ENCODE measurements at places on chromosomes 2 and 18.

GRCh38 chr2:145344076-145344724 lies 824.3 kb upstream of the ZEB2 start:
- DNase-seq = no peak

DNA sequence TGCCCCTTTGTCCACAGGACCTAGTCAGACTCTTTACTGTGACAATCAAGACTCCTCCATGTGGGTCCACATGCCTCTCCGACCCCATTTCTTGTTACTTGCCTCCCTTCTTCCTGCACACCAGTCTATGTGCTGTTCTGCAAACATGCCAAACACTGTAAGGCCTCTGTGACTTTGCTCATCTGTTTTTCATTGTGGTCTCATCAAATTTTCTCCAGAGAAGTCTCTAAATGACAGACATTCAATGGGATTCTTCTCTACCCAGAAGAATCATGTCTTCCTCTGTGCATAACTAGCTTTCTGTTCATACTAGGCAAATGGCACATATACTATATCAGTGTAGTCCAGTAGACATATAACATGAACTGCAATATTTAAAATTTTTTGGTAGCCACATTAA lies 43.0 kb upstream of the KCNE4 start:
- DNase-seq = no peak

- no peak for DNase-seq
These were observed 309.6 kb upstream of the TRIB2 start for GRCh38 chr2:12407160-12407559.

- DNase-seq = no peak
These were observed 207.6 kb downstream of the PPP1R1C start for GRCh38 chr2:182193291-182193690.

GRCh38 chr18:68056936-68057335 lies 540.4 kb upstream of the DSEL start:
- DNase-seq = no peak

DNA sequence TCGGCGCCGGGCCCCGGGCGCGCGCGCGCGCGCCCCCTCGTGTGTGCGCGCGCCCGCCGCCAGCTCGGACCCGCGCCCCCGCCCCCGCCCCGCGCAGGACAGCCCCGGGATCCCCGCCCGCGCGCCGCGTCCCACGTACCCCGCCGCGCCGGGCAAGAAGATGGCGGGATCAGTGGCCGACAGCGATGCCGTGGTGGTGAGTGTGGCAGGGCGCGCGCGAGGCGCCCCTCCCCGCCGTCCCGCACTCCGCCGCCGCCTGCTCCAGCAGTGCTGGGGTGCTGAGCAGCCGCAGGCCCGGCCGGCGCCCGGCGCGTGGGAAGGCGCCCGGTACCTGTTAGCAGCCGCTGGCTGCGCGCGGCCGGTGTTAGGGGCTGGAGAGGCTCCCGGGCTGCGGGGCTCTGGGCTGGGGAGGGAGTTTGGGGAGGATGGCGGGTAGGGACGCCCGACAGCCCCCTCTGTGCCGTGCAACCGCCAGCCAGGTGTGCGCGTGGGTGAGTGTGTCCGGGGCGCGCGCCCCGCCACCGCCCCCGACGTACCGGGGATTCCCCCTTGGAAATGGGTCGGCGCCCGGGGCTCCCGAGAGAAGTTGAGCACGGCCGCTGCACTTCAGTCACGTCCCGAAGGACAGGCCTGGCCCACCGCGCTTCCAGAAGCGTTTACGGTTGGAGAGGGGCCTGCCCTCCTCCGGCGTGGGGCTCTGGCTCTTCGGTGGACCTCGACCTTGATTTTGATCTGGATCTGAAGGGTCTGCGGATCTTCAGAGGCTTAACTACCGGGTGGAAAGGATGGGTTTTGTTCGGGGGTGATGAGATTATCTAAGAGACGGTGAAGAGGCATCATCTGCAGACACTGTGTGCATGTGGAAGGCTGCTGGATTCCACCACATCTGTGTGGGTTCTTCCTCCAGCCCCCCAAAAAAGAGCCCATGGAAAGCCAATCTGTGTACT lies 697 bp downstream of the LGALSL start:
- DNase-seq = peak; percentile 54

- DNase-seq = no peak
These were observed 69.3 kb upstream of the IL1R1 start for GRCh38 chr2:102073168-102073724.

DNA sequence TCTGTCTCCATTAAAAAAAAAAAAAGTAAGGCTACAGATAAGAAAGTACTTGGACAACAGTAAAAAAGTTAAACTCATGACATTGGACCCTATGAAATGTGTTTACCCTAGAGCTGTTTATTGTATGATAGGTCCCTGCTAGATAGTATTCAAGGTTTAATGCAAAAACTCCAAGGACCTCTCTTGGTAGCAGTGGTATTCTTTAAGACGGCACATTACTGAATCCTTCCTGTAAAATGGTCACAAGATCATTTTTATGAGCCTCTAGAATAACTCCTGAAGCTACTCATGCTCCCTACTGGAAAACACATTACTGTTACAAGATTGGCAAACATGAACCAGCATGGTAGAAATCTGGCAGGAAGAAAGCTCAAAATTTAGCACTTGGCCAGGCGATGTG lies 38.8 kb downstream of the GALM start:
- no peak for DNase-seq

GRCh38 chr2:227423656-227424499 lies 36.1 kb upstream of the SCYGR1 start:
- no peak for DNase-seq

GRCh38 chr2:119023534-119023933 lies 81.5 kb downstream of the MARCO start:
- DNase-seq = no peak

GRCh38 chr2:225293638-225294037 lies 105.9 kb upstream of the NYAP2 start:
- no peak for DNase-seq

DNA sequence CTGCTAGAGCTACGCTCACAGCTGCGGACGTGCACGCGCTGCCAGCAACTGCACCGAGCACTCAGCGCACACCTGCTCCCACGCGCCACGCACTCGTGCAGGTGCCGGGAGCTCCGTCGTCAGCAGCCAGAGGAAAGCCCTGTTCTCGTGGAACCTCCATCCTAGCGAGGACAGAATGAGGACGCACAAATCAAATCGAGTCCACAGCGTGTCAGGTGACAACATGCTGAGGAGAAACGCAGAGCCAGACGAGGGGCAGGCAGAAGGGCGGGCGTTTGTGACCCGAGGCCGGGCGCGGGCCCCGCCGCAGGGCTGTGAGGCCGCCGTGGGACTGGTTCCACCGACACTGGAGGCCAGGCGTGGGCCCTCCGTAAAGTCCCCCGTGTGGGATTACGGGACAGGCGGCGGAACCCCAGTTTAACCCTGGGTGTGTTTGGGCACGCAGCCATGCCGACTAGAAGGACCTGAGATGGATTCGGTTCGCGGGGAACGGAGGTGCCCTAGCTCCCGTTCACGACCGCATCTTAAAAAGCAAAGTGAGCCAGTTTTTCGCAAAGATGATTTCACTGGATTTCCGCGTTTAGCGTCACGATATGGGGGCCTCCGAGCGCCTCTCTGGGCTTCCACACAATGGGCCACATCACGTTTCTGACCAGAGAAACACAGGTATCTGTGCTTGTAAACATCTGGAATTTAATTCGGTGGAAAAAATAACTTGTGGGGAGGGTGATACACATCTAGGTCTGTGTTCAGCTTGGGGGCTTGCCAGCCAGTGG lies 26.9 kb upstream of the ALKAL2 start:
- no peak for DNase-seq

GRCh38 chr2:48312126-48312525 lies 217.8 kb upstream of the STON1 start:
- DNase-seq = no peak

GRCh38 chr2:190500054-190500502 lies 34.4 kb downstream of the NEMP2 start:
- DNase-seq = no peak

GRCh38 chr2:158984604-158985135 lies 16.2 kb downstream of the TANC1 start:
- DNase-seq = no peak

DNA sequence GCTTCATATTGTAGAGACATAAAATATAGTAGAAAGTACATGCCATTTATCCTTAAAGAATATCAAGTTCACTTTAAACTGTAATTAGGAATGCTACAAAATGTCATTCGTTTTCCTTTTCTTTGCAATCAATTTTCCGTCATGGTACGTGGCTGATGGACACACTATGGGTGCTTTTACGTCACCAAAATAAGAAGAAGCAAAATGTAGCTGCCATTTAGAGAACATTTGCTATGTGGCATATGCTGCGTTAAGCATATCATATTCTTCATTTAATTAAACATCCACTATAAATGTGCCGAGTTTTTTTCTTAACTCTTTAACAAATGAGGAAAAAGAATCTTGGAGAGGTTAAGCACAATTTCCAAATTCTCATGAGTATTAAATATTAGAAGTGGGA lies 1358.5 kb upstream of the NXPH2 start:
- DNase-seq = no peak

GRCh38 chr2:225270861-225271260 lies 128.6 kb upstream of the NYAP2 start:
- no peak for DNase-seq

GRCh38 chr2:46943881-46944798 lies 28.5 kb upstream of the MCFD2 start:
- DNase-seq = peak; percentile 66

- DNase-seq = no peak
These were observed 11.1 kb downstream of the SLC9A2 start for GRCh38 chr2:102630458-102630857.

GRCh38 chr2:15510552-15510951 lies 50.6 kb downstream of the NBAS start:
- no peak for DNase-seq

DNA sequence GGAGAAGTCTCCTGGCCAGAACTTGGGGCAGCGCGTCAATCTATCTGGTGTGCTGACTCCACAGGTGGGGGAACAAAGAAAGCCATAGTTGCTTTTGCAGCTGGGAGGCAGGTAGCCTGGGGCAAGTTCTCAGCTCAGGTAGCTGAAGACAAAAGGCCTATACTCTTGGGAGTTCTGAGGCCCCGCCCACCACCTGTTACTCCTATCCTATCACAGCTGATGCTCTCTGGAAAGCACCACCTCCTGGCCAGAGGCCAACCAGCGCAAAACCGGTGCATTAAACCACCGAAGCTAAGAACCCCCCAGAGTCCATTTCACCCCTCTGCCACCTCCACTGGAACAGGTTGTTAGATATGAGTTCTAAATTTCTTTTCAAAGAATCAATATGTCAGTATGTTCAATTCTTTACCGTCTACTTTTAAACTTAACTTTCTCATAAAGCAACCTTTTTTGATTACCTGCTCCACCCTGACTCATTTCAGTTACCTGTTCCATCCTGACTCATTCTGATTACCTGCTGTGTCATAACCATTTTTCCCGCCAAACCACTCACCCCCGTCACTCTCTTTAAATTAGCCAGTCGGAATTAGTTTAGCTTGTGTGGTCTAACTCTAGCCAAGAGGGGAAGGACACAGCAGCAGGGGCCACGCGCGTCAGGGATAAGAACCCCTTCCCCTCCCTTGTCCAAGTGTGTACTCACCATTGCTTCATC lies 43.4 kb downstream of the UPP2 start:
- DNase-seq = no peak

- DNase-seq = no peak
These were observed 45.7 kb downstream of the IMPA2 start for GRCh38 chr18:12027046-12027445.

GRCh38 chr2:162073888-162074631 lies at the start of gene DPP4:
Gene DPP4 (minus strand): TSS chr2:162074215. CDS start chr2:162073981, 234 bp downstream.
- DNase-seq = peak; percentile 55

DNA sequence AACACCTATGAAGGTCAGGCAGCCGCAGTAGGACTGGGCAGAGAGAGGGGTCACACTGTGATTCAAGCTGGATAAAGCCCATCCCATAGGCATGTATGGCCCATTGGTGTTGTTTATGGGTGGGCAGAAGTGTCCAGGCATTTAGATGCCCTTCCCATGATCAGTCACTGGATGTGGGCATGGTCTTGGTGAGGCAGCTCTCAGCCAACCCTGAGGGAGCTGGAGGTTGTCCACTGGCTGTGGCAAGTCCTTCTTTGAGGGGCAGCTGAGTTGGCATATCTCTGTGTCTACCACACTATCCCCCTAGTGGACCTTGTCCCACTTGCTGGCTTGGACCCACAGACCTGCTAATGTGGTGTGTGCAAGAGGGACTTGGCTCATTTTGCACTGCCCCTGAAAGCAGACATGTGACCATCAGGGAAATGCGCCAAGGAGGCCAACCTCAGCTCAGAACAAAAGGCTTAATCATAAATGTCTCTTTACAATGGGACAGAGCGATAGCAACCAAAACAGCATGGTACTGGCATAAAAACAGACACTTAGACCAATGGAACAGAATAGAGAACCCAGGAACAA lies 82.0 kb downstream of the TMEM17 start:
- DNase-seq = no peak

DNA sequence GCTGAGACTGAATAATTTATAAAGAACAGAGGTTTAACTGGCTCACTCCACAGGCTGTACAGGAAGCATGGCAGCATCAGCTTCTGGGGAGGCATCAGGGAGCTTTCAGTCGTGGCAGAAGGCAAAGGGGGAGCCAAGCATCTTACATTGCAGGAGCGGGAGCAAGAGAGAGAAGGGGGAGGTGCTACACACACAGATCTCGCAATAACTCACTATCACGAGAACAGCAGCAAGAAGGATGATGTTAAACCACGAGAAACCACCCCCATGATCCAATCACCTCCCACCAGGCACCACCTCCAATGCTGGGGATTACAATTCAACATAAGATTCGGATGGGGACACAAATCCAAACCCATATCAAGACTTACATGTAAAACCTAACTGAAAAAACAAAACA lies 17.8 kb upstream of the MATN3 start:
- DNase-seq = no peak

GRCh38 chr2:3199627-3200345 lies 177.8 kb downstream of the EIPR1 start:
- DNase-seq = no peak

DNA sequence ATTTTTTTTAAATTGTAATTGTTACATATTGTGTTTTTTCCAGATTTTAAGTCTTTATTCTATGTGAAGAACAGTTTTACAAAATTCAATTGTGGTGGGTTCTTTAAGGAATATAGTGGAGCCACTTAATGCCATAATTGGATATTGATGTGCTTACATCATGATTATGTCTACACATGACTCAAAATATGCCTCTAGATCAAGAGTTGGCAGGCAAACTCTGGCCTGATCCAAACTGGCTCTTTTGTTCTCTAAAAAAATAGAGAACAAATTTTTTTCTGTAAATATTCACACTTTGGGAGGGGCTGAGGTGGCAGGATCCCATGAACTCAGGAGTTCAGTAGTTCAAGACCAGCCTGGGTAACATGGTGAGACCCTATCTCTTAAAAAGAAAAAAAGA lies 8.3 kb downstream of the EHBP1 start:
- no peak for DNase-seq

DNA sequence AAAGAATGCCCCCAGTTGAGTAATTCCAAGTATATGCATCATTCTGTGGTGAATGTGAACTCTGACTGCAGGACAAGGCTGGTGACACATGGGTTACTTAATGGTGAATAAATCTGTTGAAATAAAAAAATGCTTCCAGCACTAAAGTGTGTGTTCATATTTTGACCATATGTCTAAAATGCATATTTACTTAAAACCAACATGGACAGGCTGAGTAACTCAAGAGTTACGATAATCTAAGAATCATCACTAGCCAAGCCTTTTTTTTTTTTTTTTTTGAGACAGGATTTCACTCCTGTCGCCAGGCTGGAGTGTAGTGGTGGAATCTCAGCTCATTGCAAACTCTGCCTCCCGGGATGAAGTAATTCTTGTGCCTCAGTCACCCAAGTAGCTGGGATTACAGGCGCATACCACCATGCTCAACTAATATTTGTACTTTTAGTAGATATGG lies 47.1 kb upstream of the CCBE1 start:
- no peak for DNase-seq

GRCh38 chr18:55777666-55778304 lies 189.8 kb upstream of the TCF4 start:
- DNase-seq = no peak
